Calu3 (cell line): ENCODE measurements at places on chromosomes 2 and 18. TPM values are rescaled to one million over a fixed set of nuclear protein-coding genes. Genes with fewer than 3 reads are reported as not detected.
A peak's percentile ranks its signal among the peaks of the same experiment; 100 is the strongest.

- no peak for DNase-seq
These were observed 6.5 kb upstream of the TMEM182 start for GRCh38 chr2:102755284-102755683.

Gene FSHR
- not detected in 2 replicates for total RNA-seq

DNA sequence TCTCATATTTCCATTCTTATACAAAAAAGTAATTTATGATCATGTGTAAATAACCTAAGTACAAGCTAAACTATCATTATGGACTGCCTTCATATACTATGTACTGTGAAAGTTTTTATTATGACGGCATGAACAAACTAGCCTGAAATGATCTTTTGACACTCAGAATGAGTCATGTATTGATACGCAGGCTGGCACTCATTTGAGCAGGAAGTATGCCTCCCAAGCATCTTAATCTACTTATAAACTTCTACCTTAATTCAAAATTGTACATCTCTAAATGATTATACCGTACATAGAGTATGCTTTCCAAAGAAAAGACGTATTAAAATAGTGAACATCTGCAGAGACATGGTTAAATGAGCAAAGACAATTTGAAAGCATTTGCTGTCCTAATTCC lies 207.1 kb upstream of the SPOPL start:
- peak; percentile 16 for DNase-seq

DNA sequence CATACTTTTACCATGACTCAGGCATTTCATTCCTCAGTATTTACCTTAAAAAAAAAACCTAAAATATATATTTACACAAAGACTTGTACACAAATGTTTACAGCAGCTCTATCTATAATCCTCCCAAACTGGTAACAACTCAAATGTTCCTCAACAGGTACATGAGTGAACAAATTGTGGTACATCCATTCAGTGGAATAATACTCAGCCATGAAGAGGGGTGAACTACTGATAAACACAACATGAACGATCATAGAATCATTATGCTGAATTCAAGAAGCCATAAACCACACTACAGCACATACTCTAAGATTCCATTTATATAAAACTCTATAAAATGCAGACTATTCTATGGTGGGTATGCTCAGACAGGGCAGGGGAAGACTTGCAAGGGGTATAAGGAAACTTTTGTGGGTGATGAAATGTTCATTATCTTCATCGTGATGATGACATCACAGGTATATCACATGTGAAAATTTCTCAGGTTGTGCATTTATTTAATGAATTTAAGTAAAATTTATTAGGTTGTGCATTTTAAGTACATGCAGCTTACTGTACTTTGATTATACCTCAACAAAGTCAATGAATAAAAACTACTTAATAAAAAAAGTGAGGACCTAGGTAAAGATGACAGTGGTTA lies 24.7 kb upstream of the DUSP2 start:
- no peak for DNase-seq

DNA sequence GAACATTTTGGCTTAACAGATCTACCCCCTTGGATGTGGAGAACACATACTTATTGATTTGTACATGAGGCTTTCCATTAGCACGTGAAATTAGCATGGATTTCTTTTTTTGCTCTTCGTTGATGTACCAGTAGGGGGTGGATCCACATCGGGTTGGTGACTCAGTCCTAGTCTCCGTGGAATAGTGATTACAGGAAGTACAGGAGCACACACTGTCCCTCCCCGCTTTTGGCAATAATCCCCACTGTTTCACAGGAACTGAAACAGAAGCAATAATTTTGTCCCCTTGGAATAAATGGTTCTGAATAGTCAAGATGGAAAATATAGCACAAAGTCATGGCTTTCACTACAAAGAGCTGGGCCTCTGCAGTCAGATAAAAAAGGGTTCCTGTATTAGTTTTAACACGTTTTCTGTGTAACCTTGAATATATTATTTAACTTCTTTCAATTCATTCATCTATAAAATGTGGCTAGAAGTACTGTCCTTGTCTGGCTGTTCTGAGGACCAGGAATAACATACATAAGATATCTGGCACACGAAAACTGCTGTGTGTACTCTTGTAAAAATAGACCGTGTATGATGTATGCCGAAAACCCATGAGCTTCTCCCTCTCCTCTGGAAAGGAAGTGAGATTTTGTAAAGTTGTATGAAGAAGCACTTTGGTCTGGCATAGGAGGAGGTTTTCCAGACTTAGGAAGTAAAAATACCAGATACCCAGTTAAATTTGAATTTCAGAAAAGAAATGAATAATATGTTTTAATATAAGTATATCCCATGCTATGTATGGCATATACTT lies 229.2 kb downstream of the GALR1 start:
- DNase-seq = no peak

DNA sequence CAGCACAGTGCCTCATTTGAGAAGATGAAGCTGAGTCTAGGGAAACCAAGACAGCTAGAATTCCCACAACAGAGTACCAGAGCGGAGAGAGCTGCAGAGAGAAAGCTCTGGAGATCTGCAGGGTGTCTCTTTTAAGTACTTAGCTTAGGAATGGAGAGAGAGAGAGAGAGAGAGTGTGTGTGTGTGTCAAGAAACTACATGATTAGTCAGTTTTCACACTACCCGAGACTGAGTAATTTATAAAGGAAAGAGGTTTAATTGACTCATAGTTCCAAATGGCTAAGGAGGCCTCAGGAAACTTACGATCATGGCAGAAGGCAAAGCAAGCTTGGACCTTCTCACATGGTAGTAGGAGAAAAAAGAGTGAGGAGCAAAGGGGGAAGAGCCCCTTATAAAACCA lies 64.0 kb downstream of the HIBCH start:
- DNase-seq = no peak

- no peak for DNase-seq
These were observed 162.1 kb downstream of the CD8B2 start for GRCh38 chr2:106649306-106649705.

DNA sequence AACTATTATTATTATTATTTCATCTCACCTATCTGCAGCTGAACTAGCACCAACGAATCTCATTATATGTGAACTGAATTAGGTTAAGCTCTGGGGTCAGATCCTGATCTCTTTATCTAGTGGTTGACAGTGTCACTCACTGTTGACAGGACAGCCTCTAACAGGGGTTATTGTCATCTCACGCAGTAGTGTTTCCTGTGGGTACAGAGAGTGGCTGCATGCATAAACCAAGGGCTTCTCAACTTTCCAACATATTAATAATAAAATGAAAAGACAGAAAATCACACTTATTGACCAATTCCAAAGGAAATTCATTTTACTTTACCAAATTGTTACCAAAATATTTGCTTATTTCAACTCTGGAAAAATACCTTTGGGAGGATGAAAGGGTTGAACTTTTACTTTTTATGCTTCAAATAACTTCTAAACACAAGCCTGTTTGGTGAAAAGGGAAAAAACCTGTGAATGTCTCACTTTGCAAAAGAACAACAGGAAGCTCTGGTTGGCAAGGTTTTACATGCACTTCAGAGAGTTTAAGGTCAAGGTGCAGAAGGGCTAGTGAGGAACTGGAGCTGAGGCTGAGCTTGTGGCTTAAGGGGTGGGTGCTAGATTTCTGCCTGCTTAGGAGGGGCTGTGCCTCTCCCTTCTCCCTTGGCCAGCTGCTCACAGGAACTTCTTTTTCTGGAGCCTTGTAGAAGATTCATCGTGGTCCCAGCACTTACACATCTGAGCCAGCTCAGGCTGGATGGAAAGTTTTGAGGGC lies 72.6 kb downstream of the CTAGE1 start:
- DNase-seq = no peak

Gene FOXI3
- total RNA-seq = not detected in 2 replicates

GRCh38 chr2:106232638-106233349 lies 38.7 kb upstream of the UXS1 start:
- DNase-seq = no peak

Gene LYPD6B
- 0.87 and 1.3 TPM in 2 replicates for total RNA-seq

Gene TWIST2
- not detected in 2 replicates for total RNA-seq

Gene RAX
- total RNA-seq = not detected in 2 replicates

Gene HTR2B
- total RNA-seq = not detected in 2 replicates

DNA sequence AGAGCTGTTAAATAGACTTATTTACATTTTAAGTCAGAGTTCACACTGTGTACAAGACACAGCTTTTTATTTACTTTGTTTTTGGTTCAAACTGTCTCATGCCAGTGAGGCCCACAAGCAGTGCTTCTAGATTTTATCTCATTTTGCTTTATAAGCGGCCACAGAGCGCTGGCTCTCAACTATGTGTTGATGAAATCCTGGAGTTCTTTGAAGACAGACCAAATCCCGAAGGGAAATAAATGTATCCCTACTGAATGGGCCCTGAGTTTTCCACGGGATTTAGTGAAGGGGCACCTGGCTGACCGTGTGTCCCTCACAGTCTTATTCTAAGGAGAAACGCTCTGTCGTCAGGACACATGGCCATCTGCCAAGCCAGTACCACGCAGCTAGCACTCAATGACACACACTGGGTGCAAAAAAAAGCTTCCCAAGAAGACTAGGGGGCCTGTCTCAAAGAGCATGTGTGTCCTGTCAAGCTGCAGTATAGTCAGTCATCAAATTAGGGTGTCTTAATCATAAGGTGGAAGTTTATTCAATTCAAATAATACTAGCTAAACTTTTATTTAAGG lies 23.4 kb downstream of the LYPD1 start:
- DNase-seq = no peak

Gene MEP1B
- not detected in 2 replicates for total RNA-seq

Gene SCYGR4
- 0.22 TPM in 1 of 2 replicates, not detected in the other for total RNA-seq

- DNase-seq = no peak
These were observed 284.0 kb upstream of the HS6ST1 start for GRCh38 chr2:128602699-128603101.

Gene HOXD12
- total RNA-seq = not detected in 2 replicates

DNA sequence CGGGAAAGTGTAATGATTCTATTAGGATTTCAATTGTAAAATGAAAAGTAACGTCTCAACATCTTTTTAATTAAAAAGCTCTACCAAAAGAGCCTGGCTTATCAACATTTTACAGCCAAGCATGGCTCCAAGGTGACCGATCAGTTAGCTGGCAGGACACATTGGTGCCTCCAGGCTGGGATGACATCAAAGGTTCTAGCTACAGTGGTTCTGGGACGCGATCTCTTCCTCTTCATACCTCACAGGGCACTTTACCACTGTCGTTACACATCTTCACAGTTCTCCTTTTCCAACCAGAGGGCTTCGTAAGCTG lies 693 bp downstream of the ORC2 start:
- no peak for DNase-seq

Gene DSC2
- total RNA-seq = 31.5 and 42.4 TPM in 2 replicates

DNA sequence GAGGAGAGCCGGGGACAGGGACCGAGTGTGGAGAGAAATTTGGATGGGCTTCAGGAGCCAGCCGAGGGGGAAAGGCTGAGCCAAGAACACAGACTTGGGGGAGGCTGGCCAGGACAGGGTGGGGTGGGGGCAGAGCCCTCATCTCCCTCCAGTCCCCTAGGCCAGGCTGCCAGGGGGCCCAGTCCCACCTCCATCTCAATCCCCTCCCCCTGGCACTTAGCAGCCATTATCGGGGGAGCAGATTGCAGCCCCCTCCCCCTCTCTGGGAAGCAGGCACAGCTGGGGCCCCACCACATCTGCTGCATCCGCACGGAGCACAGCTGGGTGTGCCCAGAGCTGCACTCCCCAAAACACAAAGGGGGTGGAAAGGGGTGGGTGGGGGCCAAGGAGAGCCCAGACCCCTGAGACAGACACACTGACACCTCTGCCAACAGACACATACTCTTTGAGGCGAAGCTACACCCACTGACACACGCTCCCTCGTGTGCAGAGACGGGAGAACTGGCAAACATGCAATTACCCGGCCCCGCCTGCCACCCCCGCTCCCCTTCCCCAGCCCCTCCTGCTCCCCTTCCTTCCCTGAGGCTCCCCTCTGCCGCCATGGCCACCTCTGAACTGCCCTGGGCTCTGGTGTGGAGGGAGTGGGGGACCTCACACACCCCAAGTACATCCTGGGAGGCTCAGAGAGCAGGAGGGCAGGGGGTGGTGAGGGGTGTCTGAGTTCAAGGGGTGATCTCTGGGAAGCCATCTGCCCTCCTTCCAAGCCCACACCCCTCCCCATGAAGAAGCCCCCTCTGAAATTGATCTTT lies 5.1 kb upstream of the ASIC4 start:
- DNase-seq = no peak

GRCh38 chr2:36597003-36597531 lies 901 bp downstream of the FEZ2 start:
- DNase-seq = no peak

GRCh38 chr18:48595703-48596218 lies 56.9 kb downstream of the CTIF start:
- no peak for DNase-seq

Gene BOLL
- total RNA-seq = not detected in 2 replicates

Gene LRRTM1
- not detected in 2 replicates for total RNA-seq

GRCh38 chr2:126600742-126601141 lies 55.2 kb upstream of the GYPC start:
- DNase-seq = no peak

DNA sequence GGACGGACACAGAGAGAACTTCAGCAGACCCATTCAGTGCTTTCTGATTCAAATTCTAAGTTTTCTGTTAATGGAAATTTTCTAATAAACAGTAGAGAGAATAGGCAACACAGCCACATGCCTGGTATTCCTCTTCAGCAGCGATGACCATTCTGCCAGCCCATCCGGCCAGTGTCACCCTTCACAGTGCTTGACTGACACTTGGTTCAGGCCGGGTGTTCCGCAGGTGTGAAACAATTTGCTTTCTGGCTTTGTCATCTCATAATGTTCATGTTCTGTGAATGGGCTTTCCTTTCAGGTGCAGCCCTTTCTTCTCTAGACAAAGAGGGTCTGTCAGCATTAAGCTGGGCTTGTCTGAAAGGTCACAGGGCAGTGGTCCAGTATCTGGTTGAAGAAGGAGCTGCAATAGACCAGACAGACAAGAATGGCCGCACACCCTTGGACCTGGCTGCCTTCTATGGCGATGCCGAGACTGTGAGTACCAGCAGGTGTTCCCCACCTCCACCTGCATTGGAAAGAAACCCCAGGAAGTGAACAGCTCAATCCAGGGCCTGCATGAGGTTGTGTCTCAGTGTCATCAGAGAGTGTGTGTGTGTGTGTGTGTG lies 67.0 kb downstream of the WDSUB1 start:
- DNase-seq = no peak

GRCh38 chr2:36797324-36798070 lies 101.0 kb downstream of the VIT start:
- no peak for DNase-seq

DNA sequence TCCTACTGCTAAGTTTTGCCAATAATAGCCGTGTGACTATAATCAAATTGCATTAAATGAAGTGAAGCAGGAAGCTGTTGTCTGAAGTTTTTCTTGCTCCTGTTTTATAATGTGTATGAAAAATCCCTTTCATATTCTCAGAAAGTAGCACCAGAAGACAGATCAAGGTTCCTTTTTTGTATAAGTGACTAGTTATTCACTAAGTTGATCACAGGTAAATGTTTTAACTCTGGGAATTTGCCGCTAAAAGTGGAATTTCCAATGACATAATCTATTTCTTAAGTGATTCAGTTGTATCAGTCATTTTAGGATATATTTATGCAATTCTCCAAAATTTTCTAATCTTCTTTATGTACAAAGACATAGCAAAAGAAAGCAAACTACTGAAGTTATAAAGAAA lies 99.6 kb downstream of the DPP4 start:
- no peak for DNase-seq

Gene FAP
- 0.61 and 2.1 TPM in 2 replicates for total RNA-seq

Gene CPO
- total RNA-seq = 0.40 TPM in 1 of 2 replicates, not detected in the other

- no peak for DNase-seq
These were observed 4.6 kb upstream of the D2HGDH start for GRCh38 chr2:241729868-241730267.
